Stimulated activated CD8-positive, alpha-beta memory T cell treated with anti-CD3 and anti-CD28 coated beads, Interleukin-4, amount 100 ng/mL, for 48 hours (primary cell): ENCODE measurements at places on chromosomes 12 and 14.

DNA sequence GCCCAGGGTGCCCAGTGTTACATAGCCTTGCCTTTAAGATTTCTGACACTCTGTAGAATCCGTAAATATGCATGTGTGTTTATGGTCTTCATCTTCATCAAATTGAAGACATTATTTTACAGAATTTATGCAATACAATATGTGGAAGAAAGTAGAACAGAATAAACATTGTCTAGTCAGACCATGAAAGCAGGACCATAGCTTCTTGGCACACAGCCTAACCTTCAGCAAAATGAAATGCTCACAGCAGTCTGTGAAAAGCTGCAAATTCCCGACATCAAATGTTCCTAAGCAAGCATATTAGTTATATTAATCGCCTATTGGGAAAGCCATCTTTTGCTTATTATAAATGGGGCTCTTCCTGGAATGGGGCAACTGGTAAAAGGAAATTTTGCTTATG lies 111.3 kb upstream of the GARIN2 start:
- no peak for DNase-seq

DNA sequence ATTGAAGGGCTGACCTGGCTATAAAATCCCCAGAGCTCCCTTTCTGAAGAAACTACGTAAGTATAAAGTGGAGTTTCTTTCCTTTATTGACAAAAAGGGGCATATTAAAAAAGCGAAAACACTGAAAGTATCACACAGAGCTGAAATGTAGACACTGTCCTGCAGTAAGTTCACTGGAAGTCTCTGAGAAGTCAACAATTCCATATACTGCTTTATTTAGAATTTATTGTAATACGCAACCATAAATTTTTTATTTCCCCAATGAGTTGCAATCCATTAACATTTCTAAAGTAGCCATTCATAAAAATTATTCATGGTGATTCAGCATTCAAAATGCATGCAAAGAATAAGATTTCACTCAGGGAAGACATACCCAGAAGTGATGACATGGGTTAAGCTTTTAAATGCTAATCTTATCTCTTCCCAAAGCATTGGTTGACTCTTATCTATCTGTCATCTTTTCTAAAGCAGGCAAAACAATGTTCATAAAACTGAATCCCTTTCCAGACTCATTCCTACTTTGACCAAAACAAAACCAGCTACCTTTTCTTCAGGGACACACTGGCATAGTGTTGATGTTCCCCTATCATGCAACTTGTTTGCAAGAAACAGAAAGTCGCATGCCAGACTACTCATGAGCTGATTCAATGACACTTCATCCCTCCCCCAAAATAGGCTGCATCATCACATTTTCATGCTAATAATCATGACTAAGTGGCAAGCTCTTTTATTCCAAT lies 17.3 kb downstream of the KITLG start:
- no peak for DNase-seq

- DNase-seq: no peak
Measured at GRCh38 chr14:97640031-97640430, 842.8 kb downstream of the VRK1 start.

DNA sequence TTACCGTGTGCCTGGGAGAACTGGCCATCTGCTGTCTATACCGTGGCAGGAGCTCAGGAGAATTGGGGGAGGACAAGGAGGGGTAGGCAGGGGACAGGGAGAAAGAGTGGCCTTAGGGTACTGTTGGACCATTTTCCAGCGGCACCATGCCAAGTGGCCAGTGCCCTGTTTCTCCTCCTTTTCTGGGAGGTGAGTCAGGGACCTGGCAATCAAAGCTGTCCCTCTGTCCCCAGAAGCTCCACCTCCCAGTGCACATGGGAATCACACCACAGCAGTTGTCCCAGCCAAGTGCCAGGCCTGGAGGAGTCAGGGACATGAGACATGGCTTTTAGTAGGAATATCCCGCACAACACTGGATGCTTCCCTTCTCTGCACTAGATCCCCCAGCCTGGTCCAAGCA lies 118.0 kb downstream of the GCH1 start:
- no peak for DNase-seq

DNA sequence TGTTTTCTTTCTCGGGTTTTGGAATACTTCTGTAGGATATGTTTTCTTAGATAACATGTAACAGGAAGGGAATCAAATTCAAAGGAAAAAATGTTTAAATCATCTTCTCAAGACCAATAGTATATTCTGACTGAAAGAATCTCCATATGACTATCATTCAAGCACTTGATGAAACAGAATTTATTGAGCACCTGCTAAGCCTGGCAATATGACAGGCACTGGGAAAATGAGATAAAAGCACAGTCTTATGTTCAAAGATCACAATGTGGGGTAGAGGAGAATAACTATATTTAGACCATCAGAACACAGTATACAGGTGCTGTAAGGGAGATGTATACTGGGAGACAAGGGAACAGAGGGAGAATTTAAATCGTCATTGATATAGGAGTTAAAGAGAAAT lies 19.1 kb upstream of the TMEM30B start:
- no peak for DNase-seq

DNA sequence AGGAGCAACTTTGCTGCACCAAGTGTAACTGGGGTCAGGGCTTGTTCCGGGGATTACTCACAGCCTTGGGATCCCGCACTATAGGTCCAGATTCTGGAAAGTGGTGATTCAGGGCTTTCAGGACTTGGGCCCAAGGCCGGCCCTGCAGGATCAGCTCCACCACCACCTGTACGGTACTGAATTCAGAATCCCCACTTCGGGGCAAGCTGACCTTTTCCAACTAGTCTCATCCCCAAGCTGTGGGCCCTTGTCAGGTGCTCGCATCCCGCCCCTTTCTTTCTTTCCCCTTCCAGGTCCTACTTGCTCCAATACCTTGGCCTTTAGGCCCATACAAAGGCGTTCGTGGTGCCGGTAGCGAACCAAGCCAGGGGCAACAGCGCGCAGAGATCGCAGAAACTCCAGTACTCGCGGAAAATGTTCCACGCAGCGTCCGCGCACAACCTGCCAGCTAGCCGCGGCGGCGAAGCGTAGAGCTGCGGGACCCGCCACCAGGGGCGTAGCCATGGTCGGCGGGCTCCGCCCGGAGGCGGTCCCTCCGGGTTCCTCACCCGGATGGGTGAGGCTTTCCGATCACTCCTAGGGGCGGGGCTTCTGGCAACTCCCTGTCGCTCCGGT lies 487 bp downstream of the TINF2 start:
- DNase-seq: peak; percentile 93

GRCh38 chr12:91383099-91383498 lies 200.5 kb upstream of the DCN start:
- DNase-seq: no peak

DNA sequence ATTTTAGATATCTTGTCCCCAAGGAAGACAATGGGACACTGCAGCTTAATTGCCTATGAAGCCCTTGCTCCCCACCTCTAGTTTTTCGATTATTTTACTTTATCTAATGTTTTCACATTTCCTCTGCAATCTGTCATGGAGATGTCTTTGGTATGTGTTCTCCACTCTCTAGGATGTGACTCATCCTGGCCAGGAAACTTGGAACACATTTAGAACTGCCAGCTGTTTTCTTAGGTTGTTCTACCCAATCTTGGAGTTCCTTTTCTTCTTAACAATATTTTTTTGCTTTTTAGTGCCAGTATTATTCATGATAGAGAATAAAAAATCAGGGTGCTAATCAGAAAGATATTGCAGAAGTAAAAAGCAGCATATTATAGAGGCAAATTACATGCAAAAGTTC lies 101.7 kb upstream of the CLEC14A start:
- no peak for DNase-seq

DNA sequence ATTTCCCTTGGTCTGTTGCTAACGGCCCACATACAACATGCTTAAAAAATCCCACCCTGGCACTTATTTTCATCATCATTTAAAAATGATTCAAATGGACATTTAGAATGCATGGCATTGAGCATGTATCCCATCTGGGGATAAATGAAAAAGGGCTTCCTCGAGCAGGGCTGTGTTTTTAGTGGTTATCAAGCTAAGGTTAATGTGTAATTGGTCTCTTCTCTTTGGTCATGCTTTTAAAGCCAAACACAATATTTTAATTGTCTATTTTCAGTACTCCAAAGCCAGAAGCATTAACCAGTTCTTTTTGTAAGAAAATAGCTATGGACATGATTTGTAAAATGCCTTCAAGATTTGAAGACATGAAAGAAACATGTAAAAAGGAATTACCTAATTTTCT lies 1.9 kb upstream of the TRHDE start:
- no peak for DNase-seq

- DNase-seq: no peak
Measured at GRCh38 chr12:21989819-21990412, 48.7 kb upstream of the ABCC9 start.

DNA sequence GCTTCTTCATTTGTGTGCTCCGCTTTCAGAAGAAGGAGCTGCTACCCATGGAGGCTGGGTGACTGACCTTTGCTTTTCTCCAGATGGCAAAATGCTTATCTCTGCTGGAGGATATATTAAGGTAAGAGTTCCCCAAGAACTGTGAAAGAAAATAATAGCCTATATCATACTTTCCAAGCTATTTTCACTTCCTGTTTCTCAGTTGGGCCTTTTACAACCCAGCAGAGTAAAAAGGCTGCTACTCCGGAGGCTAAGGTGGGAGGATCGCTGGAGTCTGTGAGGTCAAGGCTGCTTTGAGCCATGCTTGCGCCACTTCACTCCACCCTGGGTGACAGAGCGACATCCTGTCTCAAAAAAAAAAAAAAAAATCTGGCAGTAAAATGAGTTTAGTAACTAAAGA lies 82.1 kb downstream of the APAF1 start:
- no peak for DNase-seq

- peak; percentile 37 for DNase-seq
Measured at GRCh38 chr14:32939254-32940065, 781 bp downstream of the NPAS3 start.

- no peak for DNase-seq
Measured at GRCh38 chr12:40718878-40719372, 26.7 kb downstream of the CNTN1 start.

GRCh38 chr14:80212023-80212397 lies 706 bp upstream of the DIO2 start:
- DNase-seq: no peak

DNA sequence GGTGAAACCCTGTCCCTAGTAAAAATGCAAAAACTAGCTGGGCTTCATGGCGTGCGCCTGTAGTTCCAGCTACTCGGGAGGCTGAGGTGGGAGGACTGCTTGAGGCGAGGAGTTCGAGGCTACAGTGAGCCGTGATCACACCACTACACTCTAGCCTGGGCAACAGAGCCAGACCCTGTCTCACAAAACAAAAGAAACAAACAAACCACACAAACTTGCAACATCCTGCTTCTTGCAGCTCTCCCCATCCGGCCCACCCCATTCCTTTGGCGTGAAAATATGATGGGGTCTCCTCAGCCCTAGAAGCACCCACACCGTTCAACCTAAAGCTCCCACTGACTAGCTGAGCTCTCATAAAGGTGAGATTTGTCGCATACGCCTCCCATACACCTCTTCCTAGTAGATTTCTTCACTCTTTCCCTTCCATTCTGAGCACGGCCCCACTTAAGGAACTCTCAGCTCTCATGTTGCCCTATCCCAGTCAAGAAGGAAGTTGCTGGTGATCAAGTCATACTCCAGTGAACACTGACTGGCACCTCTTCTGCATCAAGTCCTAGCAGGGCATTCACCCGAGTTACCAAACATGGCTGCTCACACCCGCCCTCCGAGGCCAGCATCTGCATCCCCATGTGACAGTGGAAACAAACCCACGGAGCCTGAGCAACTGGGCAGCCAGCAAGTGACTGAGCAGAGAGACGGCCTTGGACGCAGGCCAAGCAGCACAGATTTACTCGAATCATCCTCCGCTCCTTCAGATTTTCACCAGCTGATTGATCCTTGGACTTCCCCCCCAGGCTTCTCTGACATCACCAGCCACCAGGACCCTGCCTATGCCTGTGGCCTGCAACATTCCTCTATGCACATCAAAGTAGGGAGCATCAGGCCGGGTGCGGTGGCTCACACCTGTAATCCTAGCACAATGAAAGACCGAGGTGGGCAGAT lies 18.9 kb upstream of the CD27 start:
- peak; percentile 62 for DNase-seq

DNA sequence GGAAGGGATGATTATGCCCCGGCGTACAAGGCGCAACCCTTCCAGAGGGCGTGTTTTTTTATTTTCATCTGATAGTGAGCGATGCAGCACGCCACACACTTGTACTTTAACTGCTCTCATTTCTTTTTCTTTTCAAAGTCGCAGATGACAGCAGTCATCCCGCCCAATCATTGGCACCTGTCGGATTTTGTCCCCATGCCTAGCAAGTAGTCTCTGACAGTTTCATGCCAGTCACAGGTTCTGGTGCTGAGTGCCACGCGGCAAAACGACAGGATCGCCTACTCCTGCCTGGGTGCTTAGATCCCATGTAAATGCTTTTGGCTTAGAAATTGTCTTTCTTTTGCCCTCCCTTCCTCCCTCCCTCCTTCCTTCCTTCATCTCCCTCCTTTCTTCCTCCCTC lies 117.7 kb downstream of the GLT1D1 start:
- DNase-seq: no peak

DNA sequence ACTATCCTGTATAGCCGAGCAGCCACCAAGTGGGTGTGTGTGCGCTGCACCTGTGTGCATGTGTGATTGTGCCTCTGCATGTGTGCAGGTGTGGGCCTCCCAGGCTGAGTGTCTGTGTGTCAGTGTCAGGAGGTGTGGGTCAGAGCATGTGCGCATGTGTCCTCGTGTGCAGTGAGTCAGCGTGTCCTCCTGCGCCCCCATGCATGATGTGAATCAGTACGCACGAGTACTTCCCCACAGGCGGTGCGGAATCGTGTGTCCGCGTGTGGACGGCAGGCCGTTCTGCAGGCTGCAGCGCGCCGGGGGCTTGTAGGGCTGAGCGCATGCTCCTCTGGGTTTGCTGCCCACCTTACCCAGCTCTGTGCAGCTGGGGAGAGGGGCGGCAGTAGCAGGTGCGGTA lies 34.2 kb downstream of the DTX1 start:
- DNase-seq: no peak

GRCh38 chr14:52950898-52951680 lies at the start of gene FERMT2:
FERMT2 (minus strand) TSS chr14:52951050; CDS start chr14:52950568, 482 bp downstream.
- DNase-seq: peak; percentile 27

DNA sequence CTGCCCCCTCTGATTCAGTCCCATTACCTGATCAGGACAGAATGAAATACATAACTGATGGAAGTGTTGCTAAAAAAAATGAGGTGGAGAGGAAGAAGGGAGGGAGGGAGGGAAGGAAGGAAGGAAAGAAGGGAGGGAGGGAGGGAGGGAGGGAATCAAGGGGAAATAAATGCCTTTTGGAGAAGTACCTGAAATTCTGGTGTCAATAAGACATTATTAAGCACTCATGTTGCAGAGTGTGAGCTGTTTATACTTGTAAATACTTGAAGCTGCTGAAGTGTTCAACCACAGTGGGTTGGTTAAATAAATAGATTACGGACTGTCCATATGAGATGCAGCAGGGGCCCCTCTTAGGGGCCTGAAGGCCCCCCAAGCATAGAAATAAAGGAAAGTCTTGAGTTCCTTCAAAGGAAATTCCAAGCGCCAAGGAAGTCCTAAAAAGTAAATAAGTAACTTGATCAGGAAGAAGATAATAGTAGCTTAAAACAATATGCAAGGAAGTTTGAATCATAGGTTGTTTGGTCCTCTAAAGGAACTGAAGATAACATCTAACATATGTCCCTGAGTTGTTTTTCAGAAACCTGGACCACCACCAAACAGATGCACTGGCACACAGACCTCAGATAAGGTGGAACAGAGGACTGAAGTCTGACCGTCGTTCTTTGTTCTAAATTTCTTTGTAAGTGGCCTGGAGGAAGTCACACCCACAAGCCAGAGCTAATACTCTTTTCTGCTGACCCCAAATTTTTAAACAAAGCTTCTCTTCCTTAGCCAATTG lies 110.8 kb downstream of the SEC23A start:
- no peak for DNase-seq

GRCh38 chr14:73238941-73239340 lies 1.6 kb downstream of the PAPLN start:
- no peak for DNase-seq
